Fibroblast of skin of right biceps (primary cell): ENCODE measurements at places on chromosomes 12 and 14.

DNA sequence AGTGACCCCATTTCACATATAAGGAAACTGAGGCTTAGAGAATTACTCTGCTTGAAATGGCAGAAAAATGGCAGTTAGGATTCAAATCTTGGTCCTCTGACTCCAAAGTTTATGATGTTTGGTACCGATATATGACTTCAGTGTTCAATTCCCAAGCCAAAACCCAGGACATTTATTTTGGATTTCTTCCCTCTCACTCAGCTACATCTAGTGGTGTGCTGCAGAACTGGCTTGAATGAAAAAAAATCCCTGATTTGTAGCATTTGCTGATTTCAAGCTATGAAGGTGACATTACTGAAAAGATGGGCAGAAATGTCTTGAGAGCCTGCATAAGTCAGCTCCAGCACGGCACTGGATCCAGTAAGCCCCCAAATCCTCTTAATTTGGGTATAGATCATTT is 106.4 kb downstream of the EFCAB11 start:
- DNase-seq, result peak; percentile 56

DNA sequence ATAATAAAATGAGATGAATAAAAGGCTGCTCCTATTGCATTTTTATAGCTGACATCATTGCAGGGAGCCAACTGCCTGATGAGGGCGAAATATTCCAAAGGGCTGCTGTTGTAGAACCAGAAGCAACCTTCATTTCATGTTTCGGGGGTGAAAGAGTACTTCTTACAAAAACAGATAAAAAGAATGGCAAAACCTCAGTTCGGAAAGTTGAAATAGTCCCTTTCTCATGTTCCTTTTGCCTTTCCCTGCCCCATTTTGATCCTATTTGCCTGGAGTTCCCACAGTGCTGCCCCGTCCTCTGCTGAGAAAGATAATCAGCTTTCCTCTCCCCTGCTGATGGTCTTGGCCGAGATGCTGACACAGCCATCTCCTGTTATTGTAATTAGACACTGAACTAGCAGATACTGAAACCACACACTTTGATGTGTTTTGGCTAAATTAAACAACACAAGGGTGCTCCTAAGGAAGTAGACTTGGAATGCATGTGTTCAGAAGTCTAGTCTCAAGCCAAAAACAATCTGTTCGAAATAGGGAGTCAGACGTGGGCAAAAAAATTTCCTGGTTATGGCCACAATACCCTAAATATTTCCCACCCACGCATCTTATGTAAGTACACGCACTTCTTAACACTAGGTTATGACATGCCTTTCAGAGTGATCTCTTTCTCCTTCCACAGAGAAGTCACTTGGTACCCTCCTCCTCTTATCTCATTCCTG is 117.2 kb downstream of the PPM1H start:
- DNase-seq, result peak; percentile 35

- no peak for DNase-seq
Measured at GRCh38 chr12:118986050-118986449, 4.7 kb downstream of the SRRM4 start.

DNA sequence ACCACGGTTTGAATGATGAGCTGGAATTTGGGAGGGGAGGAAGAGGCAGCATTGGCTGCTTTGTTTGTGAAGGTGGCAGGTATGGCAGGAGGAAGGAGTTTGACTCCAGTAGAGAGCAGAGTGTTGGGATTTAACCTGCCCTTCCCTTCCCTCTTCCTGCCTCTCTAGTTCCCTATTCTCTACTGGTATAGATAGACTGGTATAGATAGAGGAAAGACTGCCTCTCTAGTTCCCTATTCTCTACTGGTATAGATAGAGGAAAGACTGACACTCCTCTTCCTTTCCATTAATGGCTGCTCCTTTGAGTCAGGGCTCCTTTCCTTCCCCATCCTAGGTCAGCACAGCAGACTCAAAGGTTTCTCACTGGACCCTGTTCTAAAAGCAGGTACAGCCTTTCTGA is 8.4 kb upstream of the SYCP3 start:
- no peak for DNase-seq

- peak; percentile 93 for DNase-seq
Measured at GRCh38 chr12:116864371-116865160, 16.7 kb downstream of the HRK start.

- no peak for DNase-seq
Measured at GRCh38 chr12:125134576-125134975, 69.3 kb downstream of the AACS start.

DNA sequence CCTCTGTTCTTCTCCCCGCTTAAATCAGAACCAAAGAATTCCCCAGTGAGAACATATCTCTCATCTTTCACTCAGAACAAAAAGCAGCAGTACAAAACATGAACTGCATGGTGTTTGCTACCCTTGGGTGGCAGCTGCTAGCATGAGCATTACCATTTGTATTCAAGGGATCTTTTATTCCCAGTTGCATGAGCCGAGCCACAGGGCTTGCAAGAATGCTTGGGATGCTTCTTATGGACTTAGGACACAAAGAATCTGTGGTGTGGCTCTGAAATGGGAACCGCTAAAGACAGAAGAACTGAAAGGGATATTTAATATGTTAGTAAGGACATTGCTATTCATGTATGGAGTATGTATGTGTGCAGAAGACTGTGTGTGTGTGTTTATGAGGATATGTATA is 190.6 kb downstream of the TMX1 start:
- DNase-seq, result peak; percentile 57

DNA sequence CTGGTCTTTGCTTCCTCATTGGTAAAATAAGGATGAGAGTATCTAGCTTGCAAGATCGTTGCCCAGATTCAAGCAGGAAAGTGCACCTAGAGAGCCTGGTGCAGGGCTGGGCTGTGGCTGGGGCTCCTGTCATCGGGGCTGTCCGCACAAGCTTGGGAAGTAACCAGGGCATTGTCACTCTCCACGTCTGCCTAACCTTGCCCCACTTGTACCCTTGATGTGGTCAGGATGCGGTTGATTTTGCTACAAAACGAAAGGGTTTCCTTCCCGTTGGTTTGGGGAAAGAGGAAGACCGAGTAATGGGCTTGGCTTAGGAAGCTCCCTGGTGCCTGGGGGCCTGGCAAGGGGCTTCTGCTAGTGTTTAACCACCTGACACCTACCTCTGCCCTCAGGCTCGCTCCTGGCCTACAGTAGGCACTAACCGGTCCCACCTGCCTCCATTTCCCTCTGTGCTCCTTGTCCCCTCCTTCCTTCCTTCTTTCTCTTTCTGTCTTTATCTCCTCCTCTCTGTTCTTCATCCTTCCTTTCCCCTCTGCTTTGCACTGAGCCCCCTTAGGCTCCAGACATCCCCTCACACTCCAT is 21.8 kb downstream of the MVK start:
- DNase-seq, result no peak

DNA sequence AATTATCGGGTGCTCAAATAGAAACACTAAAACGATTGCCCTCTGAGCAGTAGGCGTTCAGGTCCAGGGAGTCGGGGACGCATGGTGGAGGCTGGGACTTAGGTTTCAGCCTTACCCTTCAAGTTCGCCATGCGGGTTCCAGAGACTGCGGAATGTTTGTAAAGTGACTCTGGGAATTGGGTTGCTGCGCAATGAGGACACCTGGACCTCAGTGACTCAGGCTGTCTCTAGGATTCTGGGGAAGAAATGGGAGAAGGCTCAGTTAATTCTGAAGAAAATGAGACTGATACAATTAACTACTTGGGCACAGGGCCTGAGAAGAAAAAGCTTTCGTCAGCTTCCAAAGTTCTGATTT is 1.1 kb downstream of the LGALS3 start:
- no peak for DNase-seq

- DNase-seq, result no peak
Measured at GRCh38 chr14:22577334-22577908, 11.6 kb downstream of the DAD1 start.

GRCh38 chr12:113604666-113605065 is 133.0 kb upstream of the LHX5 start:
- no peak for DNase-seq

- peak; percentile 63 for DNase-seq
Measured at GRCh38 chr12:132734206-132734605, 23.6 kb downstream of the PGAM5 start.

DNA sequence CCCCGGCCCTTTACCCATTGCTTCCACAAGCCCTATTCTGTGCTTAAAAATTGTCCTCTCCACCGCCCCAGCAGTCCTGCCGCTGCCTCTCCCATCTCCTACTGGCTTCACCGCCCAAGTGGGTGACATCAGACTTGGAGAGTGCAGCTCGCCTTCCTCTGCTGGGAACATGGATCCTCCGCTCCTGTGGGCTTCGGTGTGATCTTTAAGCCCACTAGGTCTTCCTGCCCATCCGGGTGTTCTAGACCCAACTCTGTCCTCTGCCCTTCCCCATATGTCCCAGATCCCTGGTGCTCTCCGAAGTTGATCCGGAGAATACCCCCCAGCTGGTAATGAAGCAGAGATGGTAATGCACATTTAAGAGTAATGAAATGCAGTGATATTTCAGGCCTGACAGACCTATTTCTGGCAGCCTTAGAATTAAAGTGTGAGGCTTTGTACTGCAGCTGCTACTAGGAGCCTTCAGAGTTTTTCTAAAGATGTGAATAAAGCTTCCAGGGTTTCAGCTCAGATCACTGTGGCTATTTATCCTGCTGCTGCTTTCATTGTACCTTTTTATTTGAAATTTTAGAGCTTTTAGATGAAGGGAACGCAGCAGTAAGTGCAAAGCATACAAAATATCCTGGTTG is 22.9 kb upstream of the CTDSP2 start:
- DNase-seq, result peak; percentile 32

DNA sequence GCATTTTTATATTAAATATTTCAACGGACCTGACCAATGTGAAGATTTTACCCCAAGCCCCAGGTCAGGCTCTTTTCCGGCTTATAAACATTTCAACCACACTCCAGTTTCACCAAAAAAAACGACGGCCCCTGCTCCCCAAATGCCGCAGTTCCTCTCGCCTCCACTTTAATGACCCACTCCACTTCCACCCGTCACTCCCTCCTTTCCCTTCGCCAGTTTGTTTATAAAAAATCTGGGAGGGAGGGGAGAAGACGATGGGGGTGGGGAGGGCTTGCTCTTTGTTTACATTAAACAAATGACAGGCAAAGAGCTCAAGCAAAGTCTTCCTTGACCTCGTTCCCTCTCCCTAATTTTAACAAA is 5.4 kb downstream of the SIX6 start:
- no peak for DNase-seq

DNA sequence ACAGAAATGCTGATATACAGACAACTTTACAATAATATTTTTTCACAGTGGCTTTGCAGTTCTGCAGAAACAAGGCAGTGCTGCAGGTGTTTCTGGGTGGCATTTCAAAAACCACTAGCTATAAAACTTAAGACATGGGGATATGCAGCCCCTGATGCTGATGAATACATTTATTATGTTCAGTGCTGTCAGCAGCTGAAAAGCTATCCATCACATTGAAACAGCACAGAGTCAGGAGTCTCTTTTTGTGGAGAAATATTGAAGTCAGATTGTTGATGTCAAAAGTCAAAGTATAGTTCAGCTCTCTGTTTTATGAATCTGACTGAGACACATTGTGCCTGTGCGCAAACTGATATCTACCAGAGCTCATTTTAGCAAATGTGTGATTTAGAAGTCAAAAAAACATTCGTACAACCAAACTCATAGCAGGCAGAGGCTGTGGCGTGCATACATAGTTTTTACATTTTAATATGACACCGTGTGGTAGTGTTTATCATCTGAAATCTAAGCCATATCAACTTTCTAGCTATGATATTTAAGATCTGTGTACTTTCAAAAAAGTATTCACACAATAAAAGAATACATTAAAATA is 467.6 kb downstream of the PRKD1 start:
- no peak for DNase-seq

- no peak for DNase-seq
Measured at GRCh38 chr12:53036802-53037201, 13.1 kb upstream of the TNS2 start.

GRCh38 chr12:105915997-105916759 is 222.6 kb downstream of the NUAK1 start:
- DNase-seq, result peak; percentile 42

GRCh38 chr14:25607192-25607591 is 557.2 kb upstream of the STXBP6 start:
- DNase-seq, result no peak

GRCh38 chr14:53881161-53881871 is 75.3 kb downstream of the BMP4 start:
- peak; percentile 82 for DNase-seq

GRCh38 chr12:50387972-50388478 is 8.4 kb downstream of the FAM186A start:
- no peak for DNase-seq

DNA sequence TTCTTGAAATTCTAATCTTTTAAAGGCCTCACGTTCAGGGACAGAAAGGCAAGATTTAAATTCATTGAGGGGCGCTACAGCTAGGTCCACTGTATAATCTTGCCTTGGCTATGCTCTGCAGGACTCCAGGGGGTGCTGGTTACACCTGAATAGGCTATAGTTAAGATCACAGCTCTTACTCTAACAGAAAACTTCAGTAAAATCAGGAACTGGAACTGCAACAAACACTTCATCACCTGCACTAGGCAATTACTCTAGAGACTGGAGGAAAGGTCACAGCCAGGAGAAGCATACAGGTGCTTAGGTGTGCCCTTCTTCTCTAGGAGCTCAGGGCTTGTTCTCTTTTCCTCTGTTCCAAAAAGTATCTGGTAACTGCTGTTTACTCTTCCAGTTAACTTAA is 20.9 kb downstream of the SLCO1C1 start:
- DNase-seq, result no peak

DNA sequence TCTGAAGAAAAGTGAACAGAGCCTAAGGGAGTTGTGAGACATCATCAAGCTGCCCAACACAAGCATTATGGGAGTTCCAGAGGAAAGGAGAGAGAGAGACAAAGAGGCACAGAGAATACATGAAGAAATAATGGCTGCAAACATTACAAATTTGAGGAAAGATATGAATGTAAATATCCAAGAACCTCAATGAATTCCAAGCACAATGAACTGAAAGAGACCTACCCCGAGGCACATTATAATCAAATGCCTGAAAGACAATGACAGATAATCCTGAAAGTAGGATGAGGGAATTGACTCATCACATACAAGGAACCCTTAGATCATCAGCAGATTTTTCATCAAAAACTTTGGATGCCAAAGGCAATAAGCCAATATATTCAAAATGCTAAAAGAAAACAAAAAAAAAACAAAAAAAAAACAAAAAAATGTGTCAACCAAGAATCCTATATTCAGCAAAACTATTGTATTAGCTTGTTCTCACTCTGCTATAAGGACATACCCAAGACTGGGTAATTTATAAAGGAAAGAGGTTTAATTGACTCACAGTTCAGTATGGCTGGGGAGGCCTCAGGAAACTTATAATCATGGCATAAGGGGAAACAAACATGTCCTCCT is 37.8 kb downstream of the BCL2L14 start:
- DNase-seq, result no peak

DNA sequence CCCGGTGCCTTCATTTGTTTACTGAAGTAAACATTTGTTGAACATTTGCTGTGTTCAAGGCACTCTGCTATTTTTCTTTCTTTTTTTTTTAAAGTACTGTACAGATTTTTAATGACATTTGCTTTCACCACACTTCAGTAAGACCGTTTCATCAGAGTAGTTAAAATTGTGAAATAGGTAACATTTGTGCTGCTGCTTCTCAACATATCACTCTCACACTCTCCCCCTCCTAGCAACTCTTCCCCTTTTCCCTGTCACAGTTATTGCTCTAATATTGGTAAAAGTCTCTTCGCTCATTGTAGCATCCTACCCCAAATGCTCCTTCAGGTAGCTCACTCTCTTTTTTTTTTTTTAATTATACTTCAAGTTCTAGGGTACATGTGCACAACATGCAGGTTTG is 49.6 kb downstream of the SRGAP1 start:
- no peak for DNase-seq

- DNase-seq, result no peak
Measured at GRCh38 chr12:105654606-105655005, 324.1 kb downstream of the C12orf75 start.

- DNase-seq, result no peak
Measured at GRCh38 chr12:69433653-69434052, 36.5 kb upstream of the FRS2 start.
